ENCODE measurements at places on chromosomes 1 and 21.

DNA sequence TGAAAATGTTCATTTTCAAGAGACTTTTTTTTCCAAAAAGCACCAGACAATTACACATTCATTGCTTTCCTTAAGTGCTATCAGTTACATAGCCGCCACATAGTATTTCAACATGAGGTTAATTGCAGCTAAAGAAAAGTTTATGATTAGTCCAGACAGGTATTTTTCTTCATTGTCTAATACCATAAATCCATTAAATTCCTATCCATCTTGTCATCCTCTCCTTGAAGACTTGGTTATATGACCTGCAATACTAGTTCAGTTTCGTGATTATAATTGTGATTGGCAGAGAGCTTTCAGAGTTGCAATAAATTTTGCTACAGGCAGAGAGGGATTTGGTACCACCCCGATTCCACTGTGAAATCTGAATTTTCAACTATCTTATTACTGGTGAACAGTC lies 437.7 kb downstream of the GPATCH2 start:
- DNase-seq, result no peak

- no peak for DNase-seq
These were observed 44.0 kb upstream of the DIPK1A start for GRCh38 chr1:93005252-93005598.

DNA sequence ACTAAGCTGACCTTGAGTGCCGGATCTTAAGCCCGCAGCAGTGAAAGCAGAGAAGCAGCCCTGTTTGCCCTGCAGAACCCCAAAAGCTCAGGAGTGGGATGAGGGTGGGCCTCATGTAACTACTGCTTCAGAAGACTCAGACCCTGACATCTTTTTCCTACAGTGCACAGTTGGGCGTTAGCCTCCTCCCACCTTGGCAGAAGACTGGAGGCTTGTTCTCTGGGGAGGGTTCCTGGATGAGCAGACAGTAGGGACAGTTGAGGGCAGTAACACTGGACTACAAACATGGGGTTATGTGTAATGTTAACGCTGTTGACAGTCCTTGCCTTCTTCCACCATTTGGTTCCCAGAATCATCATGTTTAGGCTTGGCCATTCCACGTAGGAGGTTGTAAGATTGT lies 9.6 kb downstream of the CTPS1 start:
- no peak for DNase-seq

GRCh38 chr1:3687504-3687903 lies 35.2 kb downstream of the TP73 start:
- no peak for DNase-seq

- no peak for DNase-seq
These were observed 18.2 kb downstream of the CNTN2 start for GRCh38 chr1:205061227-205061626.

GRCh38 chr1:30353637-30354036 lies 369.7 kb downstream of the MATN1 start:
- DNase-seq, result no peak

GRCh38 chr1:160681066-160681890 lies 30.3 kb downstream of the CD48 start:
- DNase-seq, result peak; percentile 50

DNA sequence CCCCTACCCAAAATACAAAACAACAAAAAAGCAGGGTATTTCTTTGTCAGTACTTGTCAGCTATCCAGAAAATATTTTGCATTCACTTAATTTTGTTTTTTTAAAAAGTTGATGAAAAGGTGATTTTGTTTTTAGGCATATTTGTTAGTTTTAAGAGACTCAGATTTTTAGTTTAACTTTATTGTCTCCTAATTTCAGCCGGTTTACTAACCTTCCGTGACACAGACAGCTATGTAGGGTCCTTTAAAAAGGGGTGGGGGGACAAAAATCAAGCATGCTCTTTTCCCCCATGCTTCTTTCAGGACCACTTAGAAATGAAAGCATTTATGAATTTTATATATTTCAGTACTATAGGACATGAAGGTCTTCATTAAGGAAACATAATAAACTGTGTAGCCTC lies 1.6 kb downstream of the PBX1 start:
- peak; percentile 5 for DNase-seq

DNA sequence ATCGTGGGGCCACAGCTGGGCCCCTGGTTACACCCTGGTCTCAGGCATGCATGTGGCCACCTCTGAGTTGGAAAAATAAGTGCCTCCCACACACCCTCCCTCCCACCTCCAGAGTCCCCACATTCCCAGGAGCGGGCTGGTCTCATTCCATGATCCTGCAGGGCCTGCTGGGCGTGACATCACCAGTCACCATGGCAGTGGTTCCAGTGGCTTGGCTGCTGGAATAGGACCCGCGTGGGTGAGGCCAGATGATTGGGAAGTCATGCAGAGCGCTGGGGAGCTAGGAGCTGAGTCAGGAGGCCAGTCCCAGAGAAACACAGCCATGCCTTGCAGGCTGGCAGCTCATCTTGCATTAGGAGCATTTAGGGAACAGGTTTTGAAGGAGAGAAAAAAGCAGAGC lies 125.4 kb upstream of the TMEM51 start:
- peak; percentile 98 for DNase-seq

- DNase-seq, result no peak
These were observed 71.6 kb upstream of the GREM2 start for GRCh38 chr1:240683576-240683975.

DNA sequence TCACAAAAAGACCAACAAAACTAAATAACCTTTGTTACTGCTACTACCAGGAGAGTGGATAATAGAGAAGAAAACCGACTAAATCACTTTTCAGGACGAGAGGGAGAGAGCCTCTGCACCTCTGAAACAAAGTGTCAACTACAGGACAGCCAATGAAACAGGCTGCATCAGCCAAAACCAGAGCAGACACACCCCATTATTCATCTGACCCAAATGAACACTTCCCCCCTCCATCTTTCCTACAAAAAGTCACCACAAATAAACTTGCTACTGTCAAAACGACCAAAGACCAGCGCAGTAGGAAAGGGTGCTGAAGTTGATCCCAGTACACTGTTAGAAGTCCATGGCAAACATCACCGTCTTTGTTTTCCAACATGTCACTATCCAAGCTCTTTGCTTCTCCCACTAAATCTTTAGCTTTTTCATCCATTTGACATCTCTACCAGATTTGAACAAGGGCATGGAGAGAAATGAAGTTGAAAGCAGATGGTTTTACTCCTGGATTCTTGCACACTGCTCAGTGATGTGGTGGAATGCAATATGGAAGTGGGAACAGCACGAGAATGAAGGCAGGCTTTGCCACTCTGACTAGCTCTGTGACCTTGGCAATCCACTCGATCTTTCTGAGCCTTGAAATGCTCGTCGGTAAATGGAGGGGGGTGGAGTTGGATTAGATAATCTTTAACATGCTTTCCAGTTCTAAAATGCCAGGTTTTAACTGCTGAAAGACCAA lies 20.5 kb downstream of the DSTYK start:
- no peak for DNase-seq

GRCh38 chr1:59156526-59157199 lies 140.2 kb upstream of the FGGY start:
- DNase-seq, result no peak

DNA sequence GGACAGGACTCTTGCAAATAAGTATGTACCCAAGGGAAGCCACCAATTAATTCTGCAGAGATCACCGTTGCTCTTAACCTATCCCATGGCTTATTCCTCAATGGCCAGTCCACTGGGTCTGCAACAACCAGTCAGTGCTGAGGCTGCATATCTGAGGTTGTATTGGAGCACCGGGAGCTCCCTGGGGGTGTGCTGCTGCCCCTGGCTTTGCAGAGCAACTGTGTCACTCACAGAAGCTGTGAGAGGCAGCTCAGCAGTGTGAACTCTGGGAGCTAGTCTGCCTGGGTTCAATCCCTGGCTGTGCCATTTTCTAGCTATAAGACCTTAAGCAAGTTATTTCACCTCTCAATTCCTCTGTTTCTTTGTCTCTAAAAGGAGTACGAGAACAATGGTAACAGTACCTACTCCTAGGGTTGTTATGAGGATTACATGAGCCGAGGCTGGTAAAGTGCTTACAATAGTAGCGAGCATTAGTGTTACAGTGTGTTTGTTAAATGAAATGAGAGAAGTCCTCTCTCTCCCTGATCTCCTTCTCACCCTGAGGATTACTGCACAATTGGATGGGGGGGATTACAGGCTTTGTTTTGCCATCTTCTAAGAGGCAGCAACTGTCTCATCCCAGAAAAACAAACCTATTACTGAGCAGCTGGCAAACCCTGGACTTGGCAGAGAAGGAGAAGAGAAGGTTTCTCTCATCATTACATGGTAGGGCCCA lies 3.6 kb downstream of the RXRG start:
- DNase-seq, result no peak

DNA sequence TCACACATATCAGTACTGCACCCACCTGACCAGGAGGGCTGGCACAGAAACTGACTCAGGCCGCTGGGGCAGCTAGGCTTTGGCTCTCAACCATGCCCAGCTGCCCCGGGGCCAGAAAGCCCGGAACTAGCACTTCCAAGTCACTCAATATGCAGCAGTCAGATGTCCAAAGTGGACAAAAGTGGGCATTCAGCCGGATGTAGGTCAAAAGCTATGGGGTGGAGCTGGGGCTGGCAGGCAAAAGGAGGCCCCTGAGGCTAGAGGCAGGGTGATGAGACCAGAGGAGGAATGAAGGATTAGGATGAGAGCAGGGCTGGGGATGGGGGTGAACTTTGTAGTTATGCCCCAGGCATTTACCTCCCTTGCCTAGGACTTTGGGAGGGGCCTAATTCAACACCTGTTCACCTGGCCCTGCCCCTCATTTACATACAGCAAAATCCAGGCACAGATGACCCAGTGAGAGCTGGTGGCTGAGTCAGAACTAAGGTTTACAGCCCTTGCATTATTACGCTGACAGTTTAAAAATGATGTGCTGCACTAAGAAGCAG lies 30.7 kb upstream of the EDN2 start:
- no peak for DNase-seq

- DNase-seq, result no peak
These were observed 2.2 kb upstream of the USP24 start for GRCh38 chr1:55217226-55217986.

DNA sequence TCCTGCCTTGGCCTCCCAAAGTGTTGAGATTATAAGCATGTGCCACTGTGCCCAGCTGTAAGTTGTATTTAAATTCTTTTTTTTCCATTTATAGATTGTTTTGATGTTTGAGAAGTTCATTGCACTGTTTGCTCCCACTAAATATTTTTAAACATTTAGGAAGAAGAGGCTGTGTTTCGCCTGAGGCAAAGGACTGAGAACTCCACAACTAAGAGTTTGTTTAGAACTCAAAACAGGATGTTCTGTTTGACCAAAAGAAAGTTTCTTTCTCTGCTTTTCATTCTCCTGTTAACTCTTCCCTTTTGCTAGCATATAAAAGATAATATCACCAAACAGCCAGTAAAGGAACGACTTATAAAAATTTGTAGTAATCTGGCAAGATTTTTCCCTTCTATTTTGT lies 87.0 kb downstream of the RUNX1 start:
- DNase-seq, result no peak

GRCh38 chr1:35507947-35508346 lies 49.3 kb downstream of the KIAA0319L start:
- DNase-seq, result no peak

- no peak for DNase-seq
These were observed 4.9 kb upstream of the LINGO4 start for GRCh38 chr1:151809985-151810556.

GRCh38 chr1:200850554-200850953 lies 22.2 kb upstream of the GPR25 start:
- no peak for DNase-seq

DNA sequence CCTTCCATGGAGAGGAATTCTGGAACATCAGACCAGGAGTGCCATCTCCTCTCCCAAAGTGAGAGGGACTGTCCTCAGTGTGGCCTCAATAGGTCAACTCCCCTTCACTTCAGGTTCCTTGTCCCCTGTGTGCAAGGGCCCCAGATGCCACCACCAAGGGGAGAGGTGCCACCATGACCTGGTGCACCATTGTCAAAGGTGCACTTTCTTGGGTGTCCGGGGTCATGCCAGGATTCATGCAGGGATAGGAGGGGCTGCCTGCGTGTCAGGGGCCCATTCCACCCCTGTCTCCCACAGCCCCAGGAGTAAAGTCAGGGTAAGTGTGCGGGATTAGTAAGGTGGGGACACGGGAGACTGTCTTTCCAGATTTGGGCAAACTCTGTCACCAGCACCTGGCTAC lies 21.4 kb upstream of the EPHA2 start:
- no peak for DNase-seq

GRCh38 chr1:181607524-181607923 lies 124.2 kb downstream of the CACNA1E start:
- no peak for DNase-seq

GRCh38 chr1:84668185-84668584 lies 22.1 kb downstream of the SSX2IP start:
- DNase-seq, result no peak

- no peak for DNase-seq
These were observed 452.6 kb upstream of the CAMK1G start for GRCh38 chr1:209130886-209131285.

- DNase-seq, result no peak
These were observed 1.9 kb downstream of the VANGL1 start for GRCh38 chr1:115643666-115644065.

- no peak for DNase-seq
These were observed 21.5 kb downstream of the DPH5 start for GRCh38 chr1:101004061-101004460.

- DNase-seq, result no peak
These were observed 1.6 kb downstream of the RASSF5 start for GRCh38 chr1:206508956-206509355.

DNA sequence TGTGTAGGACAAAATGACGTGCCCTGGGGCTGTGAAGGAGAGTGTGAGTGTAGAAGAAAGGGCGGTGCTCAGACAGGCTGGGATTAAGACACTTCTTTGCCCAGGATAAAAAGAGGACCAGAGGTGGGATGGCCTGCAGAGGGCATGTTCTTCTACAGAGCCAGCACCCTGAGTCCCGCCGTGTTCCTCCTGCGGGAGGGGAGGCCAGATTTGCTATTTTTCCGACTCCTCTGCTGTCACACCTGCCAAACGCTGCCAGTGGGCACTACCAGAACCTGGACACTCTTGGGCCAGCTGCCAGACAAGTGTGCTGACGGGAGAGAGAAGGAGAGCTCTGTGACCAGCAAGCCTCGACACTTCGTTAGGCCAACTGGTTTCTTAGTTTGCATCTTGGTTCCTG lies 206.4 kb downstream of the PLD5 start:
- DNase-seq, result no peak

DNA sequence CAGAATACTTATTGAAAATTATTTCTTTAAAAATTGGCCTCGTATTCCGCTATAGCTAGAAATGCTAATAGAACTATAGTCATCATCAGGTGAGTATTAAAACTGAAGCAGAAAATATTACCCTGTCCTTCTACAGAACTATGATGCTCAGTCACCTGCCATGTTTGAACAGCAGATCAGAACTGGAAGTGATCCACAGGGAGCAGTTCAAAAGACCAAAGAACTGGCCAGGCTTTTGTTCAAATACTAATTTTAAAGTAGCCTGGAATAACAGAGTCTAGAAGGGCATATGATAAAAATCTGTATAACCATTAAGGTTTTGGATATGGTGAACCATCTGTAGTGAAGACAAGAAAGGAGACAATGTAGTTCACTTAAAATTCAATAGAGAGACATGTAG lies 94.4 kb downstream of the GPR161 start:
- DNase-seq, result no peak

Data from kidney glomerular epithelial cell (primary cell).